ENCODE measurements at places on chromosomes 5 and 9.

GRCh38 chr5:39998518-39998917 lies 573.7 kb upstream of the DAB2 start:
- no peak for DNase-seq

- no peak for DNase-seq
These were observed 5.0 kb downstream of the ENTPD8 start for GRCh38 chr9:137435980-137436760.

DNA sequence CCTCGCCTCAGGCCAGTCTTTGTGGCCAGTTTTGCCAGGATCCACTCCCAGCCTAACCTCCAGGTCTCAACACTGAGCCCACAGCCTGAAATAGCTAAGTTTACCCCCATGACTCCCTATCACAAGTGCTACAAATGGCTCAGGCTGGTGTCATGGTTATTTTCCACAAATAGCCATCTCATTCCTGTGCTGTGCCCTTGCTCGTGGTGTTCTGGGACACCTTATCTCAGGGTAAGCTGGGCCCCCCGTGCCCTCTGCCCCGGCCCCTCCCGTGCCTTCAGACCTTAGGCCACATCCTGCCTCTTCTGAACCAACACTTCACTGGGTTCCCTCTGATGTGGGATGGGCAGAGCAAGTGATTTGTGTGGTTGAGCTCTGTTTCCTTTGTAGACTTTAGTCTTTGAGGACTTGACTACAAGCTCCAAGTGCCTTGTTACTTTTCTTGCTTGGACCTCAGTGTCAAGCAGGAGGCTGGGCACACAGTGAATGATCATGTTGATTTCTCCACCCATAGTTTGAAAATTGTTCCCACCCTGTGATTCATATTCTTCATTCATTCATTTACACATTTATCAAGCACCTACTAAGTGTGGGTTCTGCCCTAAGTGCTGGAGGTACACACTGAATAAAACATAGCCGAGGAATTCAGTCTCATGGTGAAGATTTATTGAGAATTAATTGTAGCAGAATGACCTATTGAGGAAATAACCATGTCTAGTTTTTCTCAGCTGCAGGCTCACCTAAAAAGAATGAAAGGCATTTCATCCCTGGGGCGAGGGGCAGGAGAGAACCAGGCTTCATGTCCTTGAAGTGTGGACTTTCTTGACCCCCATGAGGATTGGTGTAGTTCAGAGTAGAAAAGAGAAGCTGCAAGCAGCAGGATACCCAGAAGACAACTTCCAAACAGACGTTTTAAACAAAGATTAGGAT lies 84.5 kb upstream of the CTNNA1 start:
- no peak for DNase-seq

GRCh38 chr5:160657068-160657507 lies 194.9 kb downstream of the ATP10B start:
- no peak for DNase-seq

GRCh38 chr5:103523319-103523718 lies 39.3 kb downstream of the NUDT12 start:
- no peak for DNase-seq

- DNase-seq: no peak
These were observed 207.9 kb upstream of the OTULINL start for GRCh38 chr5:14373685-14374084.

DNA sequence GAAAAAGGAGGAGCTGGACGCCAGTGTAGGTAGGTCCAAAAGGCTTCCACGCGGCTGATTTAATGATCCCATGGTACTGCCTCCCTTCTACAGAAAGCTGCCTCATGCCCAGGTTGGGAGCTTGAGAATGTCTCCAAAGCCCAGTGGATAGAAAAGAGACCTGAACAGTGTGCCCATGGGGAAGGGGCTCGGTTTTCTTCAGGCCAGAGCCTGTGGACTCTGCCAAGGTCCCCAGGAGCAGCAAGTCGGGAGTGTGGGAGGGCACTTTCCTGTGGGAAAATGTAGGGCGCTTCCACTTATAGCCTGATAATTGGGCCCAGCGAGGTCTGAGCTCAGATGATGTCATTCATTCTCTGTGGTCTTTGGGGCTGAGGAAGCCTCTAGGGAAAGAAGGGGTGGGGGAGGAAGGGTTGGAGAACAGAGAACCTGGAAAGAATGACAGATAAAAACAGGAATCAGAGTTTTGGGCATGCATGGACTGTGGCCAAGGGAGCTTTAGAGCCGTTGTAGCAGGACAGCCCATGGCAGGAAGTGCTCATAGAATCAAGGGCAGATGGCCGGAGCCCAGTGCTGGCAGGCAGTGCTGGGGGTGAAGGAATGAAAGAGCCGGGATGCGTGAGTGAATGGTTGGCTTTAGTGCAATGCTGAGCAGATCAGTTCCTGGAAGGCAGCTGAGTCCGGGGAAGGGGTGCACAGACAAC lies 42.5 kb upstream of the SH3PXD2B start:
- DNase-seq: no peak

GRCh38 chr9:3200331-3200774 lies 325.4 kb downstream of the RFX3 start:
- no peak for DNase-seq

GRCh38 chr5:120919017-120919416 lies 454.9 kb downstream of the PRR16 start:
- DNase-seq: no peak

DNA sequence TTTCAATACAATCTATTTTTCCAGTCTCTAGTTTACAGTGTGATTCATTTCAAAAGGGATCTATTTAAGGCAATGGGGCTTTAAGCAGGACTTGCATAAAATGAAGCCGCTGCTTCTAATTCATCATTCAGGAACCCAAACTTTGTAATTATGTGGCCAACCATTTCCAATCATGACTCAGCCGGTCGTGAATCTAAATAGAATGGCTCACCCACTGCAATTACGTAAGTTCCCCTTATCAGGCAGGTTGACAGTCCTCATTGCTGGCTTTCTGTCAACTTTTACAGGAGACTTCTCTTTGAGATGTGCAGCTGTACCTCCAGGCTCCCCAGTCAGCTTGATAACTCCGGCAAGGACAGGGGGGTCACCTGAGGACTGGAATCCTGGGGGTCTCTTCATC lies 152.8 kb upstream of the DAP start:
- DNase-seq: no peak

GRCh38 chr9:99955606-99956005 lies 49.2 kb downstream of the STX17 start:
- DNase-seq: no peak

DNA sequence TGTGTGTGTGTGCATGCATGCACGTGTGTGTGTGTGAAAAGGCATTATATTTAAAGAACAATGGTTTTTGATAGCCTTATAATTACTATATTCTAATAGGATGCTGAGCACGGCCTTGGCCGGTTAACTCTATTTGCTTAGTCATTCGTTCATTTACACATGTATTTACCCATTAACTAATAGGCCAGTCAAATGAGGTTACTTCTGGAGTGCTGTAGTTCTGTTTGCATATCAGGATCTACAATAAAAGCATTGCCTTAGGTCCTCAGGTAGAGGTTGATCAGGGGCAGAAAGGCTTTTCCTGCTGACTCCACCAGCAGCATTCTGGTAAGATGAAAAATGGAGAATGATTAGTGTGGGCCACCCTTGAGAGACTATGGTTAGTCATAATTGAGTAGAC lies 219.0 kb downstream of the COMMD10 start:
- DNase-seq: no peak

DNA sequence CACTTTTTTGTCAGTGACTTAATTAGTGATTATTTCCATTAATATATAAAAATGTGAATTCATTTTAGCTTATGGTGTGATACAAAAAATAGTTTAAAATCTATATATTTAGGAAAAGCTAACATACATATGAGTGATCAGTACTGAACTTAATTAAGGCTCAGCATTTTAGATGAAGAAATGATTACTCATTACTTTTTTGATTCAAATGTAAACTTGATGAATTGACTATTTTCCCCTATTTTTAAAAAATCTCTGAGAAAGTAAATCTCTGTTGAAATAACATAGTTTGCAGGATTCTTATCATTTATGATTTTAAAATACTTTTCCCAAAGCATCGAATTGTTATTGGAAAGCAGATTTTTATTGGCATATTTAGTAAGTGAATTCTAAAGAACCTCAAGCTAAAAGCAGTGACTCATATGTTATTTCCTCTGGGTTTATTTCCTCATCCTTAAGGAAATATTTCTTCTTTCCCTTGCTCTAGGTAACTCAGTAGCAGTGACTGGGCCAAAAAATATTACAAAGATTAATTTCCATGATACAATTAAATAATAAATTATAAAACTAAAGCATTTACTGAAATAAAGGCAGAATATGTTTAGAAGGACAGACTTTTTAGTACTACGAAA lies 290.6 kb downstream of the FER start:
- no peak for DNase-seq

GRCh38 chr5:134551901-134552300 lies 26.4 kb downstream of the JADE2 start:
- no peak for DNase-seq

Data from activated naive CD4-positive, alpha-beta T cell (primary cell).